ENCODE measurements at places on chromosomes 4 and X.

DNA sequence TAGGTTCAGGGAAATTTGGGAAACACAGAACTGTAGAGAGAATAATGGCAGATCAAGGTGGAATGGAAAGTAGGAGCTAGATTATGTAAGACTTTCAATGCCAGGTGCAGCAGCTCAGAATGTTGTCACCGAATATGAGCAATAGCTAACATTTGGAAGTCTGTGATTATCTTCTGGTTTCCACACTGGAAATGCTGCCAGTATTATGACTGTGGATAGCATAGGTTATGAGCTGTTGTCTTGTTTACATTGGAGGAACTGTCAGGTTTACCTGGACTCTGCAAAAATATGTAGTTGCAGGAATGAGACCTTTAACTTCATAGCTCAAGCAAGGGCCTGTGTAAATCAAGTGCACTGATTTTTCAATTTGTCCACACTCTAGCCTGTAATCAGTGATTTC is 26.0 kb upstream of the TAF9B start:
- no peak for DNase-seq

DNA sequence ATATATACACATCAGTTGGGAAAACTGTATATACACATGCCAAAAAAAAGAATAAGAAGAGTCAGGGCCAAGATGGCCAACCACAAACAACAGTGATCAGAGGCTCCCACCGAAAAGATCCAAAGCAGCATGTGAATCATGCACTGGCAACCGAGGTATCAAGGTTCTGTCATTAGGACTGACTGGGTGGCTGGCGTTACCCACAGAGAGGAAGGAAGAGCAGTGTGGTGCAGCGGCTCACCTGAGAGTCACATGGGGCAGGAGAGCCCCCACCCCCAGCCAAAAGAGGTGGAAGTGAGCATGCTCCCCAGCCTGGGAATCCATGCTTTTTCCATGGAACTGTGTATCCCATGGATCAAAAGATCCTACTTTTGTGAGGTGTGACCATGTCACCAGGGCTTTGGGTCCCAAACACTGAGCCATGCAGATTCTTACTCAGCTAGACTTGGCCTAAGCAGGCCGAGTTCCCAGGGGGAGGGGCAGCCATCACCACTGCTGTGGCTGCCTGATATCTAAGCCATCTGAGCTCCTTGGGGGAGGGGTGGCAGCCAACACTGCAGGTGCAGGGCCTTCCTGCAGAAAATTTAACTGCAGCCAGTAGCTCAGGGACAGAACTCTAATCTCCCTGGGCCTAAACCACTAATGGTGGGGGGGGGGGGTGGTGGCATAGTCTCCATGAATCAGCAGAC is 52.8 kb downstream of the P2RY10 start:
- DNase-seq: no peak

GRCh38 chr4:10622728-10623127 is 61.8 kb downstream of the CLNK start:
- no peak for DNase-seq

DNA sequence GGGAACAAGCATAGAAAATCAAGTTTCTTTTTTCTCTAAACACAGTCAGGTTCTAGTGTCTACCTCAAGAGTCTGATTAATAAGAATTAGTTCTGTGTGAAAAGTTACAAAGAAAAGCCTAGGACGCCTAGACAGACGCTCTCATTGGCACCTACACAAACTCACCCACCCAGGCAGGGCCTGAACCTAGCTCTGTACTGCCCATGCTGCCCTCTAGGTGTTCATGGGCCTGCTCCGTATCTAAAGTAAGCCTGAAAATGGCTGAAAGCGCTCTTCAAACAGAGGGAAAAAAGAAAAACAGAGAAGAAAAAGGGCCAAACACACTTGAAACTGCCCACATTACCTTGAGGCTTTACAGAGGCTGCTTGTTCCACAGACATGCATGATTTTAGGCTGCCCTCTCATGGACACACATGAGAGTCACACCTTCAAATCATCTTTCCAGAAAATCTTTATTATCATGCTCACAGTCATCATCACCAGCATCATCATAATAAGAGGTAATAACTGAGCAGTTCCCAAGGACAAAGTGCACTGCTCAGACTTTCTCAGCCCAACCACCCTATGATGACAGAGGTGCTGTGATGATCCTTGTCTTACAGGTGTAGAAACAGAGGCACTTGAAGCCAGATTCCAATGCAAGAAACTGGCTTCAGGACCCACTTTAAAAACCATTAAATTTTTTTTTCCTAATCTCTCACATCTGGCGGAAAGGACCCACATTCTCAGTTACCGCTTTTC is 49.6 kb downstream of the MAP7D2 start:
- DNase-seq: no peak

DNA sequence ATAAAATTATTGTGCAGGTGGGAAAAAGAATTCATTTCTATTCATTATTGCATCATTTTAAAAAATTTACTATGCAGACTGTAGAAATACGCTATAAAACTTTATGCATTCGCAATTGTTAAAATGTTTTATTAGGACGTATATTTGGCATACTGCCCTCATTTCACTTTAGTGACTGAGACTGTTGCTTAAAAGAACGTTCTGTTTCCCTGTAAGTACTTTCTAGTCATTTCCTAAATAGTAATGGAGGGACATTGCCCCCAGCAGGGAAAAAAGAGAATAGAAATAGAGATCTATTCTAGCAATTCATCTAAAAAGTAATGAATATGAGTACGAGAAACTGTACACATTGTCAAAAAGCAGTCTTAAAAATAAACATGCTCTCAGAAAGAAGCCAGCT is 1295.8 kb upstream of the TENM3 start:
- no peak for DNase-seq
